ENCODE measurements at places on chromosomes 16 and 17.

DNA sequence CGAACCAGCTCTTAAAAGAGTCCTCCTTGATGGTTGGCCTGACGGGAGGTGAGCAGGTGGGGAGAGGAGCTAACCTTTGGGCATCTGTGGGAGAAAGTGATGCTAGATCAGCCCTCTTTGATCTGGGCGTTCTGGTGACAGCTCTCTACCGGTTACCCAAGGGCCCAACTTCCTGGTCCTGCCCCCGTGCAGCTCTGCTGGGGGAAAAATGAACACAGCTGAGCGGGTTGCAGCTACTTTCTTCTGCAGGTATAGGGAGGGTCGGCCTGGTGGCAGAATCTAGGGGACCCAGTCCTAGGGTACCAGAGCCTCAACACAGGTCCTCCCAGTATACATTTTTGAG is 2.9 kb downstream of the SHISA9 start:
- no peak for DNase-seq

GRCh38 chr16:70430667-70431536 is 8.0 kb downstream of the ST3GAL2 start:
- no peak for DNase-seq

GRCh38 chr16:50600582-50601283 is 52.5 kb downstream of the NKD1 start:
- no peak for DNase-seq

DNA sequence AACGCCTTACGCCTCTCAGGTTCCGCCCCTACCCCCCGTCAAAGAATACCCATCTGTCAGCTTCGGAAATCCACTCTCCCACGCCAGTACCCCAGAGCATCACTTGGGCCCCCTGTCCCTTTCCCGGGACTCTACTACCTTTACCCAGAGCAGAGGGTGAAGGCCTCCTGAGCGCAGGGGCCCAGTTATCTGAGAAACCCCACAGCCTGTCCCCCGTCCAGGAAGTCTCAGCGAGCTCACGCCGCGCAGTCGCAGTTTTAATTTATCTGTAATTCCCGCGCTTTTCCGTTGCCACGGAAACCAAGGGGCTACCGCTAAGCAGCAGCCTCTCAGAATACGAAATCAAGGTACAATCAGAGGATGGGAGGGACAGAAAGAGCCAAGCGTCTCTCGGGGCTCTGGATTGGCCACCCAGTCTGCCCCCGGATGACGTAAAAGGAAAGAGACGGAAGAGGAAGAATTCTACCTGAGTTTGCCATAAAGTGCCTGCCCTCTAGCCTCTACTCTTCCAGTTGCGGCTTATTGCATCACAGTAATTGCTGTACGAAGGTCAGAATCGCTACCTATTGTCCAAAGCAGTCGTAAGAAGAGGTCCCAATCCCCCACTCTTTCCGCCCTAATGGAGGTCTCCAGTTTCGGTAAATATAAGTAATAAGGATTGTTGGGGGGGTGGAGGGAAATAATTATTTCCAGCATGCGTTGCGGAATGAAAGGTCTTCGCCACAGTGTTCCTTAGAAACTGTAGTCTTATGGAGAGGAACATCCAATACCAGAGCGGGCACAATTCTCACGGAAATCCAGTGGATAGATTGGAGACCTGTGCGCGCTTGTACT is at the start of gene BRCA1:
Gene BRCA1 (minus strand): TSS at position 232 of the 834 bp plus-strand sequence. CDS start 1,268 bp downstream, outside the sequence.
- DNase-seq: peak; percentile 100

- DNase-seq: no peak
Observed at GRCh38 chr17:79420318-79421243, 190.3 kb downstream of the RBFOX3 start.

GRCh38 chr16:58028541-58029070 is 3.1 kb downstream of the MMP15 start:
- no peak for DNase-seq

GRCh38 chr16:104928-105327 is 26.9 kb downstream of the MPG start:
- DNase-seq: no peak

DNA sequence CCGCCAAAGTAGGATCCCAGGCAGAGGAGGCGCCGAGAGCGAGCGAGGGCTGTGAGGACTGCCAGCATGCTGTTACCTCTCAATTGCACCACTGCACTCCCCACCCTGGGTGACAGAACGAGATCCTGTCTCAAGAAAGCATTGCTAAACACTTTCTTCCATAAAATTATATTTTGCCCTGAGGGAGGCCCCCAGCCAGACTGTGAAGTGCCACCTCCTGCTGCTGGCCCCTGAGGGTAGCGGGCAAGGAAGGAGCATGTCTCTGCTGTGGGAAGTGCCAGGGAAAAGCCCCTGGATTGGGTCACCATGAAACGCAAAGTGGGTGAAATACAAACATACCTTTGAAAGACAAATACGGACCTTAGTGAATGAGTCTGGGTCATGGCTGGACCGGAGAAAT is 78.0 kb upstream of the AMZ2 start:
- peak; percentile 34 for DNase-seq

DNA sequence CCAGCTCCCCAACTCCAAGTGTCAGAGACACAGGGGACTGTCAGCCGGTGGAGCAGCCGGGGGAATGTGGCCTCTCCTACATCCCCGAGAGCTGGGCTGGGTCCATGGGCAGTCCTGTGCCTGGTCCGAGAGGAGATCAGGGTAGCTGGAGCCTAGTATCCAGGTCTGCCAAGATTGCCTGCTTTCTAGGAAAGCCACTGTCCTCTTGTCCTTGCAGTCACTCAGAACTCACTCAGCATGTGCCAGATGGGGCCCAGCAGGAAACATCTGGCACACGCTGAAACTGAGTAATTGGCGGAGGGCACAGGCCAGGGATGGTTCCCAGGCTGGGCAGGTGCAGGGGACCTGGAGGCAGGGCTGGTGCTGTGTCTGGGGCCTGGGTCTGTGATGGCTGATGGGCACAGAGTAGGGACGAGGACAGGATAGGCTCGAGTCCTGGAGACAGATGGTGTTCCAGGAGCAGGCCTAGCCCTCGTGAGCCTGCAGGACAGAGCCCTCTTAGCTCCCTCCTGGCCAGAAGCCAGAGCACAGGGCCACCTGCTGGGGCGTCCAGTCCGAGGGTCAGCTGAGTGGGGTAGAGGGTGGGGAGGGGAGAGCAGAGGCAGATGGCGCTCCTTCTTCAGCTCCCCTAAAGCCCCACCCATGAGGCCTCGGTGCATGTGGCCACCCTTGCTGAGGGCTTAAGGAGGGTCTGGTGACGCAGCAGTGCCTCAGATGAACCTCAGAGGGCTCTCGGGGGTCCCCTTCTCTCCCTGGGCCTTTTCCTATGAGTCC is 31.1 kb downstream of the ADCY7 start:
- peak; percentile 63 for DNase-seq

- no peak for DNase-seq
Observed at GRCh38 chr16:11699234-11699894, 31.1 kb downstream of the SNN start.

DNA sequence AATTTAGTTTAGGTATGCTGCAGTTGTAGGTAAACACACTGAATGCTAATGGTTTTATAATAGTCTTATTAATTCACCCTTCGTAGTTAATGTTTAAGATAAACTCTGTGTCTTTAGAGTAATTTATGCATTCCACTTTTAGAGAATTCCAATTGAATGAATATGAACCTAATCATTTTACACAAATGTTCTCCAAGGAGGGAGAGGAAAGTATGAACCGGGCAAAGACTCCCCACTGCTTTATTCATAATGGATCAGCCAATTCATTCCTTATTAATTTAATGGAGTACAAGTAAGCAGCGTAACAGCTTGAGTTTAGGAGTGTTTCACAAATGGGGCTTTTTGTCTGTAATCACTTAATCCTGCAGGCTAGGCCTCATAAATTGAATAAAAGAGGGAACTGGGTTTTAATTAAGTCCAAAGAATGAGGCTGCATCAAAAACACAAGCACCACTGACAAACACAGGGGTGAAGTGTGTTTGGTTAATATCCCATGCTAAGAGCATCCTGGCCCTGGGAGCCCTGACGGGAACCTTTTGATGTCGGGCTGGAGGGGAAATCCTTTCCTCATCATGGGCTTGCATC is 375.7 kb upstream of the DYNLRB2 start:
- no peak for DNase-seq

- DNase-seq: peak; percentile 26
Observed at GRCh38 chr17:38601539-38602351, 4.0 kb downstream of the SRCIN1 start.

DNA sequence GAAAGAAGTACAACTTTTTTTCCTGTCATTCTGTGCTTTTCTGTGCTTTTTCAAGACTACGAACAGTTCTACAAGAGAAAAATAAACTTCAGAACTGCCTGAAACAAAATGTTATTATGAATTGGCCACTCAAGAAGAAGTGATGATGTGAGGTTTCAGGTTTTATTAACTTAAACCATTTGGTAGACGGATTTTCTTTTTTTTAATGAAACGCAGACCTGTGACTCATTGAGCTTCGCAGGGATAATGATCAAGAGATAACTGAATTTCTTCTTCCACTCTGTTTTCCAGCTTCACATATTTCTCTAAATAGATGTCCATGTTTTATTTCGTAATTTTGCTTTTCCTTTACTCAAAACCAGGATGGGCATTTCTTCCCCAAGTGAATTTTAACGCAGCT is 32.7 kb downstream of the AIPL1 start:
- DNase-seq: no peak

DNA sequence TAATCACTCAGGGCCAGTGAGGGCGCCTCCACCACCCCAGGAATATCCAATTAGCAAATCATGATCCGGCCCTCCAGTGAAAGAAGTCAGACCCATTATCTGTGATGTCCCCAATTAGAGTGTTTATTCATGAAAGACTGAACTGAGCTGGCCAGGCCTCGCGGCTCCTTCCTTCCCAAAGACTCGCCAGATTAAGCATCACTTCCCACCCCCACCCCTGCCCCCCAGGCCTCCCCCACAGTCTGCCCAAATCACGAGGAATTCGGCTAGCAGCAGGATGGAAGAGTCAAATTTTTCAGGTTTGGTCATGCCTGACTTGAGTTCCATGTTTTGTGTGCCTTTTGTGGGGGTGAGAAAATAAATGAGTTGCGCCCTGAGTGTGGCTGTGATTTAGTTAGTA is 298.4 kb upstream of the SALL1 start:
- no peak for DNase-seq

- no peak for DNase-seq
Observed at GRCh38 chr17:75739174-75739573, 17.9 kb downstream of the ITGB4 start.

GRCh38 chr16:54937671-54938211 is 7.1 kb downstream of the IRX5 start:
- DNase-seq: no peak

DNA sequence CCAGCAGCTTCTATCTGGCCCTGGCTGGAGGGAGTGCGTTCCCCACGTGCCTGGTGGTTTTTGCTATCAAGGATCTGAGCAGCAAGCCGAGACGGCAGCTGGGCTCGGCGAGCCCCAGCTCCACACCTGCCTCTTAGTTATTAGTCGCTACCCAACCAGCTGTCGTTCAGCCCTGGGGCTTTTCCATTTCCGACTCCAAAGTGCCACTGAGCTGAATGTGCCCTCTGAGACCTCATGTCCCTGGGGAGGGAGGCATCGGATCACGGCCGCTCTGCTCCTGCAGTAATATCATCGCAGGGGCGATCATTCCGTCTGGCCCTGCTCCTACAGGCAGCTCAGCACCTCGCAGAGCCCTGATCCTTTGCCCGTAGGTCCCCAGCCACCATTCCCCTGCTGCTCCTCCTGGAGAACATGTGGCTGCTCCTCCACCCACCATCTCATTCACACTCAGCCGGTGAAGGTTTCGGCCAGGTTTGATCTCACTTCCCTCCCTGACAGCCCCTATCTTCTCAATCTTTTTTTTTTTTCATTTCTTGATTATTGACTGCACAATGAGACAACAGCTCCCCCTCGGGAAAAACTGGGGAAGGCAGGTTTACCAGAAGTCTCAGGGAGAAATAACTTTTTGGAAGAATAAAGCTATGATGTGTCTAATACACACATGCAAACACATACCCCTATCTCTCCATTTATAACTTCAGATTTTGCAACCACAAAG is 86.7 kb downstream of the ZFHX3 start:
- no peak for DNase-seq

GRCh38 chr16:54579106-54579728 is 292.6 kb upstream of the IRX3 start:
- no peak for DNase-seq

DNA sequence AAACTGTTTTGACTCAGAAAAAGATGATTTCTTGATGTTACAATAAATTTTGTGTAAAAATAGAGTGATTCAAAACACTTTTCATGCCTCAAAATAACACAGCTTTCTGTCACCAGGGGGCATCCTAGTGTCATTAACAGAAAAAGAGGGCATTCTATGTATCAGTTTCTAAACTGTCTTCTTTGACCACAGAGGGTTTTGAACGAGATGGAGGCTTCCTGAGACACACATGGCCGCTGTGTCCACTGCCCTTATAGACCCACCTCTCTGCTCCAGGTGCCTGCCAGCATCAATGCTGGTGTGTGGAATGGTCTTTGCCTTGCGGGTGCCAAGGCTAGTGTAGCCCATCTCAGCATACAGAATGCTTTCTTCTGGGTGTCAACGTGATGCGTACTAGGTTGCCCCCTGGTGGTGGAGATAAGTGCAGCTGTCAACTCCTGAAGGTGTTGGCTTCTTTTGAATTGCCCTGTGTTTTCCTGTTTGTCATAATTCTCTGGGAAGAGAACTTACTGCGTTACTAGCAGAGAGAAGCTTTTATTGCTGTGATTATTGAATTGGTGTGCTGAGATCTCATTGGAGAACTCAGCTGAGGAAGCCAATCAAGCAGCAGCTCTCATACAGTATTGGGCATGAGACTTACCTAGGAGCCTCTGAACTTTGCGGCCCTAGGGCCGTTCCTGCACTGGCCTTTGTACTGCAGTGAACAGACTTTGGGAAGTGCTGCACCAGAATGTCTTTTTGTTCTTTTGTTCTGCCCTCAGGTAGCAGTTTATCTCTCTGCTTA is 38.6 kb downstream of the USP10 start:
- peak; percentile 88 for DNase-seq

DNA sequence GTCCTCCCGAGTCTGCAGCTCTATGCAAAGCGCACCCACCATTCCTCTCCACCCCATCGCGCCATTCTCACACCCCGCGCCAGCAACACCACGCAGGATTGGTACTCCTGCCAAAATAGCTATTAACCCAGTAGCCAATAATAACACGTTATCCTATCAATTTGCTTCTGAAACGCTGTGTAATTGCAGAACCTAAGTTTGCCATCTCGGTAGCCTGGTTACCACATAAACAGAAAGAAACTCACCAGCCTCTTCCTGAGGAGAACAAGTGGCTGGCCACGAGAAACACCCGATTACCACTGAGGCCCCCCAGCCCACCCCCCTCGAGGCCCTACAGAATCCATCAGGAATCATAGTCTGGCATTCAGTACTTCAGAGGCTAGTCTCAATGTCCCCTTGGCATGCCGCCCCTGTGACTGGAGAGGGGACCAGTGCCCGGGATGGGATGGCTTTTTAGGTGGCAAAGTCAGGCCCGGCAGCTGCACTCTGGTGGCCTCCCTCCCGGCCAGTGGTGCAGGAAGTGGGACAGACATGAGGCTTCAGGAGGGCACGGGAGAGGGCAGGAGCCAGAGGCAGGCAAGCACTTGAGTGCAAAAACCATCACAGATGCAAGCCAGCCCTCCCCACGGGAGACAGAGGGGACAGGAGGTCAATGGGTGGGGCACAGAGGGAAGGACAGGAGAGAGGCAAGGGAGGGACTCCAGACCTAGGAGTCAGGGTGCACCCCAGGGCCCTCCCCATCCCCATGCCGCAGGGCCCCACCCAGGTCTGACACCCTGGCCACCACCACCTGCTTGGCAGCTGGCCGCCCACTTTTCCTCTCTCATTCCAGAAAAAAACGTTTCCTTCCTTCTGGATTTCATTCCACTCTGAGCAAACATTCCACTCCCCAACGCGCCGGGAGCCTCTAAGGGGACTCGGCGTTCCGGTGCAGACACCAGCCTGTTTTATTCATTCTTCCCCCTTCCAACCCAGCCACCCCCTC is 192.5 kb downstream of the ZNF423 start:
- DNase-seq: no peak
